Dermis blood vessel endothelial cell (primary cell): ENCODE measurements at places on chromosomes 4 and X. TPM values are rescaled to one million over a fixed set of nuclear protein-coding genes. Genes with fewer than 3 reads are reported as not detected.

- DNase-seq: no peak
Measured at GRCh38 chr4:10135260-10135659, 18.7 kb upstream of the WDR1 start.

The SCFD2 gene
- 20.4 and 28.1 TPM in 2 replicates for total RNA-seq

- no peak for DNase-seq
Measured at GRCh38 chr4:150999086-150999485, 16.0 kb downstream of the LRBA start.

- DNase-seq: no peak
Measured at GRCh38 chr4:7429069-7429416, 5.7 kb downstream of the PSAPL1 start.

The F8A1 gene
- 2.7 and 6.6 TPM in 2 replicates for total RNA-seq

DNA sequence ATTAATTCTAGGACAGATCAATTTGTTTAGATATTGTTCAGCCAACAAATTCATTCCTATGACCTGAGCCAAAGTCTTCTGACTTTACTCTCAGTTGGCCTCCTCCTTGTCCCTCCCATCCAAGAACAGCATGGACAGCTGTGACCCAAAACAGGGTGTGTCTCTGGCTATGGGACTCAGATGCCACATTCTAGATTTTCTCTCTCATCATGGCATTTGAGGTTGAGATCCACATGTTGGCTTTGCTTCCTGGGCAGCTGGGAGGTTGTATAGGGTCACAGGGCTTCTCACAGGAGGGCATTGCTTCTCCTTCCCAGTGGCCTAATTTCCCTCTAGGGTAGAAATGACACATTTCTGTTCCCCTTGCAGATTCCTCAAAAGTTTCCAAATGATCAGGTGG is 22.6 kb upstream of the EGF start:
- no peak for DNase-seq

- DNase-seq: no peak
Measured at GRCh38 chrX:106278951-106279350, 110.8 kb downstream of the PWWP3B start.

DNA sequence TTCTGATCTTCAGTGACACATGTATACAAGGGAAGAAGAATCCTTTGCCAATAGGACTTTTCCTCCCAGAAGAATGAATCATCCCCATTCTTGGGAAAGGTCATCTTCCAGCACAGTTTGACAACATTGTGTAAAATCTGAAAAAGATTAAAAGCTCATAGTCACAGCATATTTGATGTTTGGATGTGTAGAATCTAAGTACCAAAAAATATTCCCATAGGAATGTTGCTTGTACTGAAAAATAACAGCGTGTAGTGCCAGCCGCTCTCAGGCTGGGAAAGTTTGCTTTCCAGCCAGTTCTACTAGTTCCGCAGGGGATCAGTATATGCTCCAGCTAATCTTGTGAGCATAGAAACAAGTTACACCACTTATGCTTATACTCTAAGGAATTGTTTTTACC is 74.7 kb upstream of the IL13RA1 start:
- peak; percentile 1 for DNase-seq

The PFKFB1 gene
- total RNA-seq: 0.05 TPM in 1 of 2 replicates, not detected in the other

DNA sequence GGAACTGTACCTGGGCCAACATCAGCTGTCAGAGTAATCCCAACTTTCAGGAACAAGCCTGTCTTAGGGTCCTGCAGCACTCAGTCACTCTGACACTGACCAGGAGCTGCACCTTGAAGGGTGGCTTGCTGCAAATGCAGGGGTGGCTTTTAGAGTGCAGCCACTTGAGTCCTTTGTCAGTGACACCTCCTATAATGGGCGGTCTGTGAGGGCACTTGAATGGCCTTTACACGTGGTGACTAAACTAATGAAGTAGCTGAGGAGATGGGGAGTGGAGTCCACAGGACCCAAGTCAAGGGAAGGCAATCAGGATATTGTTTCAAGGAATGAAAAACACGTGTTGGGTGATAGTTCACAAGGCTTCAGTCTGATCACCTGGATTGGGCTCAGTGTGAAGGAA is 11.1 kb upstream of the LNX1 start:
- no peak for DNase-seq

The DUSP21 gene
- not detected in 2 replicates for total RNA-seq

DNA sequence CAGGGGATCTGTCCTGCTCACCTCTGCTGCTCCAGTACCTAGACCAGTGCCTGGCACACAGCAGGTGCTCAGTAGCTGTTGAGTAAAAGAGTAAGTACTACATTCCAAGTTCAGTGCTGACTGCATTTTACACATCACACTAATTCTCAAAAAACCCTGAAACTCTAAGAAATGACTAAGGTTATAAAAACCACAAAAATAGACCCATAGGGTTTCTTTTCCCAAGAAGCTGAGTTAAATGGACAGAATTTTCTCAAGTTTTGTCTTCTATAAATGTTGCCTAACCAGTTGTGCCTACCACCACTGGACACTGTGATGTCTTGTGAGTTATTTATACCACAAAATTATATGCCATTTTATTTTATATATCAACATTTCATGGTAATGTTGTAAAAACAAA is 78.9 kb upstream of the RXFP1 start:
- DNase-seq: no peak

DNA sequence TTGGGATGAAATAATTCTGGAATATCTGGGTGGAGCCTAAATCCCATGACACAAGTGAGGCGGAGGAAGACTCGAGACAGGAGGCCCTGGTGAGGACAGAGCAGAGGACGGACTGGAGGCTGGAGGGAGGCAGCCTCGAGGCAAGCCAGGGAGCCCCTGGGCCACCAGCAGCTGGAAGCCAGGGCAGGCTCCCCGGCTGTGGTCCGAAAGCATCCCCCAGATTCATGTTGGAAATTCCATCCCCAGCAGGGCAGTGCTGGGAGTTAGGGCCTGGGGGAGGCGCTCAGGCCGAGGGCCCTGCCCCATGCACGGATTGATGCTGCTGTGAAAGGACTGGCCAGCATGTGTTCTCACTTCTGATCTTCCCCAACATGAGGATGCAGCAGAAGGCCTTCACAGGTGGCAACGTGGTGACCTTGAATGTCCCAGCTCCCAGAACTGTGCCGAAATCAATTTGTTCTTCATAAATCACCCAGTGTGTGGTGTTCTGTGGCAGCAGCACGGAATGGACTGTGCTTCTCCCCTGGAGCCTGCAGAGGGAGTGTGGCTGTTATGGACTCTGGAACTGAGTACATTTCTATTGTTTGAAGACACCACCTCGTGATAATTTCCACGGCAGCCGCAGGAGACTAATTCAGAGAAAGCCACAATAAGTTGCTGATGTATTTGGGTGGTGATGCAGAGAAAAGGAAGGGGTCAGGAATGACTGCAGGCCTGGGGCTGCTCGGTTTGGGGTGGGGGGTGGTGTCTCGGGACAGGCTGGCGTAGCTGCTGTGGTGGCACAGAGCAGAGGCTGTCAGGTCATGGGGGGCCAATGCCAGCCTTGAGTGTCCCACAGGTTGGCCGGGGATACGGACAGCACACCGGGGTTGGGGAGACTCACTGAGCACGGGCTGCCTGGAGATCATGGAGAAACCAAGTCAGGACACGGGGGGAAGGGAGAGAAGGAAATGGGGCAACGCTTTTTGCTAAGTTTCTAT is 56.9 kb downstream of the PCGF3 start:
- peak; percentile 59 for DNase-seq

GRCh38 chr4:31968842-31969241 is 1248.7 kb downstream of the PCDH7 start:
- DNase-seq: no peak

The ZCCHC18 gene
- 1.1 and 1.4 TPM in 2 replicates for total RNA-seq

GRCh38 chrX:154093965-154094364 is 3.6 kb downstream of the MECP2 start:
- no peak for DNase-seq

GRCh38 chr4:95537863-95538488 is 10.8 kb downstream of the UNC5C start:
- DNase-seq: no peak

The FGFR3 gene
- total RNA-seq: 1.1 and 1.4 TPM in 2 replicates

GRCh38 chr4:81811562-81812293 is 340.0 kb upstream of the RASGEF1B start:
- no peak for DNase-seq

The GIMD1 gene
- total RNA-seq: not detected in 2 replicates

The CHRNA9 gene
- not detected in 2 replicates for total RNA-seq

DNA sequence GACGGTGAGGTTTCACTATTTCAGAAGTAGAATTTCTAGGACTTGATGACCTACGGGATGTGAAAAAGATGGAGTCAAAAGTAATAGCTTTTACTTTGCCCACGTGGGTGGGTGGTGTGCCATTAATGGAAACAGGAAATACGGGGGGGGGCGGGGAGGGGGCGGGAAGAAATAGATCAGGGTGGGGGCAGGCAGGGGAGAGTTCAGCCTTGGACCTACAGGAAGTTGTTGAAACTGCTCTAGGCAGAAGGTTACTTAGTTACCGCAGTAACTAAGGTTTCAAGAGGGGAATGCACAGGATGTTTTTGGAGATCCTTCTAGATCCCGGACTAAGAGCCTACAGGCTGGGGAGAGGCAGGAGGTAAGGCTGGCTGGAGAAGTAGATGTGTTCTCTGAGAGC is 3.6 kb upstream of the FHL1 start:
- peak; percentile 48 for DNase-seq

DNA sequence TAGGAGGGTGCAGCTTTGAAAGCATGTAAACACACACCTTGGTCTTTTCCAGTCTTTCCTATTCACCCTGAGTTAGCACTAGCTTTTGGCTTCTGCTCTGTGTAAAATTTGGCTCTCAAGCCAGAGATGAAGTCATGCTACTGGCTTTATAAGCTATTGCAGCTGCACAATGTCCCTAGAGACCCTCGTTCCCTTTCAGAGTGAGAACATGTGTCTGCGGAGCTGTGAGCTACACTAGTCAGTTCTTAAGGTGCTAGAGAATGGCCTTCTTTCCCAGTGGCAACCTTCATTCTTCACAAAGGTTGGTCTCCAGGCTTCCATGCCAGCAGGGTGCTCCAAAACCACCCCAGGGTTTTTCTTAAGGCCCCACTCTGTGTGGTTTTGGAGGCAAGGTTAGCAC is 199.1 kb downstream of the SPATA18 start:
- DNase-seq: no peak

- no peak for DNase-seq
Measured at GRCh38 chr4:164894702-164895101, 17.7 kb downstream of the APELA start.

GRCh38 chr4:152917543-152918395 is 18.4 kb upstream of the FHDC1 start:
- DNase-seq: no peak

The OSTC gene
- 205 and 289 TPM in 2 replicates for total RNA-seq

DNA sequence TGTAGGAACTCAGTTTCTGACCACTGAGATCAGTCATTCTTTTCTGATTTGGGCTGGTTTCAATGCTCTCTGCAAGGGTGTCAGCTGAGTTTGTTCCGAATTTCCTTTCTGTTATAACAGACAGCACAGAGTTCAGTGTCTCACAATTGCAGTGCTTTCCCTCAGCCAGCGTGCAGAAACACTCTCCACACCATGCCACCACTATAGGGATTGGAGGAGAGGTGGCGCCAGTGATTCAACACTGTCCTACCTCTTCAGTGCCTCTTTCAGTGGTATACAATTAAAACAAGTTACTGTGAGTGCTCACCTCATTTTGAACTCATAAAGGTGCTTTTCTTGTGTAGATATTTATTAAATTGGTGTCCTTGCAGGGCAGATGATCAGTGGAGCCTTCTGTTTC is 413.2 kb upstream of the CXorf51B start:
- DNase-seq: no peak

GRCh38 chrX:17030092-17030491 is 83.6 kb downstream of the REPS2 start:
- no peak for DNase-seq

The TRAPPC11 gene
- total RNA-seq: 45.6 and 47.0 TPM in 2 replicates

DNA sequence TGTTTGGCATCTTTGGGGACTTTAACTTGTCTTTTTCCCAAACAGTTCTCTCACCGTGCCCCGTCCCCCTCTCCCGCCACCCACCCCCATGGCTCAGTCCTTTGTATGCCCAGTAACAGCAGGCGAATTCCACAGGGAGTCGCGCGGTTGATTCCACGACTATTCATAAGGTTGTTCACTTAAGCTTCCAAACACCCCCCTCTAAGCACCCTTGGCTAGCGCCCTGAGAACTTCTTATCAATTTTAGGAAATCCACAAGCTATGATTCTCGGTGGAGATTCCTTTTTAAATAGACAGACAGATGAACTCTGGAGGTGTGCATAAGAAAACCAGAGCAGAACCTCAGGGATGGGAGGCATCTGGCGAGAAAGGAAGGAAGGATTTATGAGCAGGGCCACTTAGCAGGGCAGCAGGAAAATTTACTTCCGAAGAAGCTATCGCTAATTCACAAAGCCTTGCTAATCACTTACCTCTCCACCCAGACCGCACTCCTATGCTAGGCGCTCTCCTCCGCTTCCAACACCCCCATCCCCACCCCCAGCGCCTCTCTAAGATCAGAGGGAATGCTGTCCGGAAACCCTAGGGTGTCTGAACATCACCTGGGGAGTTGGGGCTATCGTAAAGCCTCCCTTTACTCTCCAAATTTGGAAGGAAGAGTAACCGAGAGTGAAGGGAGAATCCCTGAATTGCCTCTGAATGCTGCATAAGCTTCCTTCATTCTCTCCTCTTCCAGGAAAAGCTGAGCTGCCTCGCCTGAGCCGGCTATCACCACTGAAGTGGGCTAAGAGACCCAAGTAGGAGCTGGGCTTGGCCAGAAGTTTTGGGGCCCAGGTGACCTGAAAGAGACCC is 1.7 kb downstream of the UNC5C start:
- no peak for DNase-seq

GRCh38 chr4:142128529-142128928 is 492.1 kb downstream of the IL15 start:
- DNase-seq: peak; percentile 94

The PDE6B gene
- total RNA-seq: 7.3 and 7.5 TPM in 2 replicates

The ATP2B3 gene
- under 0.01 TPM in 1 of 2 replicates, not detected in the other for total RNA-seq

DNA sequence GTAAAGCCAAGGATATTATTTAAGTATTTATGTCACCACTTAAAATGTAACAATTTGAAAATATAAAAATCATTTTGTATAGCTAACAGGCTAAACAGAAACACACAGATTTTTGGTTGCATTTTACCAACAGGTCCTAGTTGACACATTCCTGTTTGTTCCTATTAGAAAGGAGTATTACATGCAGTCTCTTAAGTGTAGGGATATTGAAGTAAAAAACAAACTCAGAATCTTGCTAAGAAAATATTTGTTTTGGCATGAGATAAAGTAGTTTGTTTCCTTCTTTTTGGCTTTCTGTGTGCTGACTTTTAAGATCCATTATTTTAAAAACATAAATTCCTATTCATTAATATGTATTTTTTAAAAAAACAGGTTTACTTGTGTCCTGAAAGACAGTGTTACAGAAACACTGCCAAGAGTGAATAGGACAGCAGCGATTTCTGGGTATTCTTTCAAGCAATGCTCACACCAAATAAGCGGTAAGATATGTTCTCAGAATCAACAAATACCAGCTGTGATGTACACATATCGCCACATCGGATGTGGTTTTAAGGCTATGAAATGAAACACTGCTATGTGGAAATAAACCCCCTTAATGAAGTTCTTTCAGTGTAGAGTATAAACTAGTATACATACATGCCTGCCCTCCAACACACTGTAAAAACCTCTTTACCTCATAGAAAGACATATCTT is 6.9 kb downstream of the F11 start:
- no peak for DNase-seq

The RASGEF1B gene
- total RNA-seq: 0.33 and 0.34 TPM in 2 replicates

GRCh38 chr4:120824946-120825345 is 97.6 kb downstream of the PRDM5 start:
- DNase-seq: no peak

GRCh38 chr4:179268791-179269190 is 1826.6 kb upstream of the AGA start:
- DNase-seq: no peak

The NLGN3 gene
- total RNA-seq: under 0.01 and 0.09 TPM in 2 replicates

The RS1 gene
- not detected in 2 replicates for total RNA-seq
